ENCODE measurements at places on chromosomes 6 and 20.

- no peak for DNase-seq
Observed at GRCh38 chr6:5674141-5674540, 332.6 kb downstream of the NRN1 start.

DNA sequence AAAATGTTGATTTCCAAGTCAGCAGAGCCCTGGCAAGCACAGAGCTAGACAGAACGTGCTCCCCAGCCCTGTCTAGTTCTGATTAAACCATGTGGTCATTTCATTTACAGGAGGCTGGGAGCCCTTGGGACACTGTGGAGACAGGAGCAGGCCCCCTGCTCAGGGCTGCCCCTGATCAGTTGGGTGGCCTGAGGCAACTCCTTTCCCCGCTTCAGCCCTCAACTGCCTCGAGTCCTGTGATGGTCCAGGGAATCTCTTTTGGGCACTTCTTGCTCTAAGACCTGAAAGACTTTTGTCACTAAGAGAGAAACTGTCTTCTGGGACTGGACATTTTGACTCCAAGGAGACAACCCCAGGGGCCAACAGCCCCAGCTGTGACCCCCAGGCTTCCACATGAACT is 13.5 kb downstream of the DYNLRB1 start:
- no peak for DNase-seq

DNA sequence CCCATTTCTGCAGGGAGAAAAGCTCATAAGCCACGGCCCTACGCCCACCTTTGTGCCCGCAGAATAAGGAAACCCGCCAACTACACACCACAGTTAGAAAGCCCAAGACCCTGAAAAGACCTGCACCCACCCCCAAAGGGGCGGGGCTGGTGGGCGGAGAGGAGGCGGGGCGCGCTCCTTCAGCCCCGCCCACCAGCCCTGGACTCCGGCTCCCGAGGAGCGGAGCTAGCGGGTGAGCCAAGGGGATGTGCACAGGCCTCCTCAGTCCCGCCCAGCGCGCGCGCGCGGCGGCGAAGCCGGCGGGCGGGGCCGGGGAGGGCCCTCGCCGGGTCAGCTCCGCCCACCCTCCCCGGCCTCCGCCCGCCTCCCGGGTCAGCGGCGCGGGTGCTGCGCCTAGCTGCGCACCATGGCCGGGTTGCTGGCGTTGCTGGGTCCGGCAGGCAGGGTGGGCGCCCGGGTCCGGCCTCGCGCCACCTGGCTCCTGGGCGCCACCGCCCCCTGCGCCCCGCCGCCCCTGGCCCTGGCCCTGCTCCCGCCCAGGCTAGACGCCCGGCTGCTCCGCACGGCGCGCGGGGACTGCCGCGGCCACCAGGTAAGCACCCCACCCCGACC is at the start of gene FAM210B:
TSS of gene FAM210B (plus strand) at position 375 of the 612 bp plus-strand sequence. CDS start at position 407, 32 bp downstream.
- DNase-seq = peak; percentile 98

GRCh38 chr6:71385111-71385822 is 96.7 kb downstream of the OGFRL1 start:
- no peak for DNase-seq

GRCh38 chr6:46990031-46990644 is 52.0 kb downstream of the ADGRF1 start:
- no peak for DNase-seq

DNA sequence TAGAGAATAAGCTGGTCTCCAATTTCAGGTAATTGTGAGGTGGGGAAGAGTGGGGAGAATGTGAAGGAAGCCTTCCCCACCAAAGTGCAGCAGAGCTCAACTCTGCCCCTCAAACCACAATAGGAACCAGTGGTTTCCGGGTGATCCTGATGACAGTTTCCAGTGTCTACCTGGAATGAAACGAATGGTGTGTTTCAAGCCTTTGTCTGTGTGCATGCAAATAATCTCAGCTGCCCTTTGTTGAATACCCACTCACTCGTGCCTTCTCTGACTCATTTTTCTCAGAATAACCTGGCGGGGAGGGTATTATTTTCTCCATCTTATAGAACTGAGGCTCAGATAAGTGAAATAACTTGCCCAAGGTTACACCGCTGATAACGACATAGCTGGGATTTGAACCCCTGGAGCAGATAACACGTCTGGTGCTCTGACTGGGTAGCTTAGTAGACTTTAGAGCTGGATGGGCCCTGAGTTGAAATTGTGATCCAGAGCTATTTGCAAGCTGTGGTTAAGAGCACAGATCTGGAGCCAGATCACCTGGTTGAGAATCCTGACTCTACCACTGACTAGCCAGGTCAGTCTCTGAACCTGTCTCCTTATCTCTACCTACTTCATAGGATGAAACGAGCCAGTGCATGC is 85.1 kb downstream of the EYA2 start:
- DNase-seq = no peak

DNA sequence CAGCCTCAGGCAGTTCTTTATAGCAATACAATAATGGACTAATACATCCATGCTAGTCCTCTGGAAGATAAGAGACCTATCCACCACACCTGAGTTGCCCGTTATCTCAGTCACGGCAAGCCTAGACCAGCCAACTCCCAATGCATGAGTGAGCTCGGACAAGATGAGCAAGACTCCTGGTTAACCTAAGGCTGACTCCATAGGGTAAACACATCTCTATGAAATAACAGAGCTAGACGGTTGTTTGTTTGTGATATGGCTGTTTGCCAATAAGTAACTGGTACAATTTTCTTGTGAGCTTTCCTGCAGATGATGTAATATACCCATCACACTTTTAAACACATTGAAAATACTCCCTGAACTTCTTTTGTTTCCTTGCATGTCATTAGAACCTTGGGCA is 70.6 kb upstream of the PHACTR1 start:
- no peak for DNase-seq

- DNase-seq = no peak
Observed at GRCh38 chr20:1334761-1335160, 5.8 kb upstream of the SDCBP2 start.

- DNase-seq = no peak
Observed at GRCh38 chr6:168618546-168619315, 177.7 kb downstream of the SMOC2 start.

DNA sequence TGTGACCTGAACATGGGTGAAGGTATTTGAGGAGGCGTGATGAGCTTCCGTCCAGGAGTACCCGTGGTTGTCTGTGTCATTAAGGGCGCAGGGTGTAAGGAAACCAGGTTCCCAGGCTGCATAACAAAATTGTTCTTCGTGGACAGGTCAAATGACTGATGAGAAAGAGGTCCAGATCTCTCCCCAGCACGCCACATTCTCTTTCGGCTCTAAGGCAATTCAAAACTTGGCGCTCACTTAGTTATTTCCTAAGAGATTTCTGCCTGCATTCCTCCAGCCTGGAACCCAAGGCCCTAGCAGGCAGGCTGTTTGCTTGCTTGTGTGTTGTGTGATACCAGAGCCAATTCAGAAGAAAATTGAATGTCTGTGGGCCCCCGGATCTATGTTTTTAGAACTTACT is 139.9 kb downstream of the AGPAT4 start:
- no peak for DNase-seq

GRCh38 chr6:21033575-21034026 is 499.3 kb downstream of the CDKAL1 start:
- no peak for DNase-seq

GRCh38 chr6:155955038-155955437 is 499.4 kb upstream of the NOX3 start:
- no peak for DNase-seq

GRCh38 chr6:101403216-101403945 is 9.9 kb downstream of the GRIK2 start:
- no peak for DNase-seq

GRCh38 chr20:25308083-25308491 is 60.2 kb downstream of the PYGB start:
- DNase-seq = no peak

GRCh38 chr6:1575210-1576041 is 34.3 kb upstream of the FOXC1 start:
- DNase-seq = no peak

- no peak for DNase-seq
Observed at GRCh38 chr6:119446609-119447008, 97.0 kb upstream of the MAN1A1 start.

GRCh38 chr6:104183816-104184435 is 675.8 kb downstream of the HACE1 start:
- no peak for DNase-seq

- no peak for DNase-seq
Observed at GRCh38 chr6:93059911-93060310, 359.4 kb downstream of the EPHA7 start.

DNA sequence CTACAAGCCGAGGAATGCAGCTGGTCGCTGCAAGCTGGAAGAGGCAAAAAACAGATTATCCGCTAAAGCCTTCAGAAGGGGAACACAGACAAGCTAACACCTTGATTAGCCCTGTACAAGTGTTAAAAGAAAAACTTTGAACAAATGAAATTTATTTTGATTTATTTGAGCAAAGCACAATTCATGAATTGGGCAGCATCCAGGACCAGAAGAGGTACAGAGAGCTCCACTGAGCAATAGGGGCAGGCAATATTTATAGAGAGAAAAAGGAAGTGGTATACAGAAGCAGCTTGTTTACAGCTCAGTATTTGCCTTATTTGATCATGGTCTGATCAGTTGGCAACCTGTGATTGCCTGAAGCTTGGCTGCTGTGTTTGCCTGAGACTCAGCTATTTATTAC is 17.6 kb downstream of the HLA-DOB start:
- DNase-seq = no peak

- DNase-seq = no peak
Observed at GRCh38 chr20:46214824-46215488, 93.3 kb downstream of the CDH22 start.

GRCh38 chr6:88662163-88662580 is 301.2 kb downstream of the RNGTT start:
- DNase-seq = no peak

GRCh38 chr6:138372711-138373463 is 4.8 kb upstream of the SMIM28 start:
- no peak for DNase-seq

GRCh38 chr6:41073968-41074691 is 1.4 kb downstream of the NFYA start:
- DNase-seq = no peak

- DNase-seq = no peak
Observed at GRCh38 chr20:47740862-47741184, 44.5 kb downstream of the SULF2 start.

GRCh38 chr6:71349976-71350615 is 61.5 kb downstream of the OGFRL1 start:
- DNase-seq = no peak

DNA sequence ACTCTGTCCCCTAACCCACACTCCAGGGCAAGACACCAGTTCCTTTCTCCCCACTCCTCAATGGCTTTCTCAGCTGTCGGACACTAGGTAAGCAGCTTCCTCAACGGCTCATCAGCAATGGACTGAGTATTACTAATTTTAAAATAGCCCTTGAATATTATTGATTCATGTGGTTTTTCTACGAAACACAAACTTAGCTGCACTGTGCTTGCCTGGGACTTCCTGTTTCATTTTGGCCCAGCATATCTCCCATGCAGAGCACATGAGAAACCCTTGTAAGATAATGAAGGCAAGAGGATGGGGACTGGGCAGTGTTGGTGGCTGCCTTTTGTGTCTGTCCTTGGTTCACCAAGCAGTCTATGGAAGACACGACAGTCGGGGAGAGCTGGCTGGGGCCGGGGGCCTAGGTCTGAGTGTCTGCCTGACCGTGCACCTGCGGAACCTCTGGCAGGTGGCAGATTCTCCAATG is 48.9 kb downstream of the RNASET2 start:
- DNase-seq = peak; percentile 49

DNA sequence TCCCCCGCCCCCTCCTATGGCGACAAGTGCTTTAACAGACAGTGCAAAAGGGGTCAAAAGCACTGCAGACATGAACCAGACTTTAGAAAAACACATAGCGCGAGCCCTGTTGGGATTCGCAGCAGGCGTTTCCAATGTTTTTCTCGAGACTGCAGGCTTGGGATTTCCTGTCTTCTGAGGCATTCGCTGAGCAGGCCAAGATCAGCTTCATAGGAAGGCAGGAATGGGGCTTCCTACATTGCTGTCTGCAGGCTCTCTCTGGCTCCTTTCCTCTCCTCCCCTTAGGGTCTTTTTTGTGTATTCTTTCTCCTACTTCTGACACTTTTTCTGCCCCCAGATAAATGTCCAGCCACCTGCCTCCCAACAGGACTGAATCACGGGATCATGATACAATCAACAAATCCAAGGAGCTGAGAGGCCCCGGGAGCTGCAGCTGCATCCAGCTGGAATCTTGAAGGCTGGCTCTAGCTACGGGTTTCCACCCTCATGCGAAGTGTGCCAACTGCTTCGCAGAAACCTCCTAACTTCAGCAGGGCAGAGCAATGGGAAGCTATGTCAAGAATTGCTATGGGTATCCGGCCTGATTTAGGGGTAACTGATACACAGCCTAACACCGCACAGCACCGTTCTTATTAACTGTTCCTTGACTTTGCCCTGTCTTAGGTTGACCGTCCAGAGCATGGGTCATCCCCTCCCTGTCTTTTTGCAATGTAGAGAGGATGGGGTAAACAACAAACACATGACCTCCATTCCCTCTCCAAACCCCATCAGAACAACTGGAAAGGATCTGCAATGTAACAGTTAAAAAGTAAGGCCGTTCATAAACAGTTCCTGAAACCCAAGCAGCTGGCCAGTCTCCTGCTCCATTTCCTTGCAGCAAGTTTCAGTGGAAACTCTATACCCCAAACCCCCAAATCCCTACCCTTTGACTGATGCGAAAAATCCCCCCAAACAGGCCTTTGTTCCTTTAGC is 31.5 kb downstream of the SNX5 start:
- no peak for DNase-seq

DNA sequence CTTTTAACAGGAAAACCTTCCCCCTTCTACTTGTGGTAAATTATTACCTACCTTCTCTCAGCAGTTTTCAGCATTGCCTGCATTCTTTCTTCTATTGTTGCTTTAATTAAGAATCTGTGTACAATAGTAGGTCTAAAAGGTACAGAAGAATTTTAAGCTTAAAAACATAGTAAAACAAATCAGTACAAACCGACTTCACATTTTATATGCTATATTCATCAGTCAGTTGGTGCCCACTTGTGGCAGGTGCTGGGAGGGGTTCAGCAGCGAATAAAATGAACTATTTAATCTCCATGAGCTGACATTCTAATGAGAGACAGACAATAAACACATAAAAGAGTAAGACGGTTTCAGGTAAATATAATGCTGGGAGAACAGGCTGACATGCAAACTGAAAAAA is 73.4 kb upstream of the FBXO30 start:
- no peak for DNase-seq

GRCh38 chr6:40077315-40077714 is 143.1 kb upstream of the MOCS1 start:
- DNase-seq = no peak

DNA sequence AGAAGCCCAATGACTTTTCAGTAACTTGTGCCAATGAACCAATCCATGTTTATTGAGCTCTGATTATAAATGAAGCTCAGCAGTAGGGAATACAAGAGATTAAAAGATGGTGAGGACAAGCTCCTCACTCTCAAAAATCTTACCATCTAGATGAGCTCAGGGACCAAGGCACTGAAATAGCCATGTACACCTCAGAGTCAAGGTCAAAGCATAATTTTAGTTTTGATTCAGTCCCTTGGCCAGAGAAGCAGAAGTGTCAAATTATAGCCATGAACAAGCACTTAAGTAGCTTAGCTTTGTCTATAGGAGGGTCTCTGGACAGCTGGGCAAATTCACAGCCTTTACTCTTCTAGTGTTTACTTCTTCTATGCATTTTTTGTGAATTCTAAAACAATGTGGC is 131.0 kb upstream of the DTNBP1 start:
- no peak for DNase-seq

- DNase-seq = no peak
Observed at GRCh38 chr6:107442938-107443607, 16.3 kb downstream of the PDSS2 start.

All from GM12891 (cell line).